Nucleus accumbens (tissue), 56 donors: ENCODE measurements at places on chromosomes 4 and X.

GRCh38 chrX:71629467-71629866 lies 11.2 kb upstream of the CXCR3 start:
- DNase-seq: no peak

- no peak for DNase-seq
Observed at GRCh38 chrX:69156638-69157037, 8.6 kb downstream of the PJA1 start.

DNA sequence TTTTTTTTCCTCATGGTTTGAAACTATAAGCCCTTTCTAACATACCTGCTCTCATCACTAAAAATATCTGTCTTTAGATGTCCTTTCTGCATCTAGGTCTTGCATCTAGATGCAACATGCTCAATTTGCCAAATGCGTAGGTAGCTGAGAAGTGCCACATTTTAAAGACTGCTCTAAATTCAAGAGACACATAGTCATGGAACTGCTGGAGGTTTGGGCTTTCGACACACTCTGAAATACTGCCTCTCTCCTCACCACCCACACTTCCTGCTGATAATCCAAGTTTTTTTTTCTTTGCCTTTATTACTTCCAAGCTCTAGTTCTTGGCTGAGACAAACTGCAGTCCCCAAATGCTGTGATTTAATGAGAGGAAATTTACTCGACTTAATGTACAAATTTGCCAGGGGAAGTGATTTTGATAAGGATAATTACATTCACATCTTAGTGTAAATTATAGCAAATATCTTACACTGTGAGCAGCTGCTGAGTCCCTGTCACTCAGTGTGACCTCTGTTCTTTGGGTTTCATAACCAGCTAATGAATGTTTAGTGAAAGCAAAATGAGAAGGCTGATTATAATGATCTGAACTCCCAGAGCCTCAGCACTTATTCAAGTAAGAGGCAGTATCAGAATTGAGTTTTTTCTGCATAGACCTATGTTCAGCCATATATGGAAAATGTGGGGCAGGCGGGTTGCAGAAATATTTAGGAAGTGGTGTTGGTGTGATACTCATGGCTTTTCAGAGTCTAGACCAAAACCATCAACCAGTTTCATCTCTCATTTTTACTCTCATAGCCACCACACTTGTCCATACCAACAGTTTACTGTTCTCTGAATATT lies 31.3 kb downstream of the DRD5 start:
- DNase-seq: no peak

- no peak for DNase-seq
Observed at GRCh38 chrX:8607326-8607725, 124.6 kb downstream of the ANOS1 start.

DNA sequence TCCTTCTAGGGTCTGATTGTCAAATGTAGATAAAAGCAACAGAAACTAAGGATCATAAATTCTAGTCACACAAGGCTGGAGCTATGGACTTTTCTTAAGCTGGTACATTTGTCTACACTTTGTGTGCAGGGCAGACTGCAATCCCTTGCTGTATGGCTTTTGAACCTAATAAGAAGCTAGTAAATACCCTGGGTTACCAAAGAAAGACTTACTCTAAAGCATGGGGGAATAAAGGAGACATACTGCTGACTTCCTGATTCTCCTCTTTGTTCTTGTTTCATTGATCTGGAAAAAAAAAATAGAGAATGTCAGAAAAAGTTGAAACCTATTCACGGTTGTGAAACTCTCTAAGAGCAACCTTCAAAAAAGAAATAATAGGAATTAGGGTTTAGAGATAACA lies 216.6 kb upstream of the TLL1 start:
- no peak for DNase-seq
